ENCODE measurements at places on chromosomes 4 and X. TPM values are rescaled to one million over a fixed set of nuclear protein-coding genes. Genes with fewer than 3 reads are reported as not detected.

The RBM47 gene
- 2.9 TPM for total RNA-seq

The ANXA3 gene
- total RNA-seq = 68.7 TPM

DNA sequence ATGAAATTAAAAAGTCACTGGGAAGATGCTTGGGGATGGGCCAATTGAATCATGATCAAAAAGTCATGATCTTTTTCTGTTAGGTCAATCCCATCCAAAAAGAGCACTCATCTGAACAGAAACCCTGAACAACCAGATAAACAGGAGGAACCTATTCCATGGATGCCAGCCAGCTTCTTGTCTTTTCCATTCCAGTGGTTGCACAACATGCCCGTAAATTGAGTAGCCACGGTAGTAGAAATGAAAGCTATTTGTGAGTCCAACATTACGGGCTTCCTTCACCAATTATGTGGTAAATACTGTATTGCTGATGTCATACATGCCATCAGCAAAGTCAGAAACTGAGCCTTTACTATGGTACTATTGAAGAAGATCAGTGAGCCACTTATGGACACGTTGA, 982.4 kb upstream of the HS3ST1 start:
- H3K4me1 ChIP-seq = no peaks in the 10 kb centered on the region
- no peak overlapping the region for H3K4me3 ChIP-seq
- no peaks in the 10 kb centered on the region for H3K36me3 ChIP-seq
- H3K27ac ChIP-seq = no peak overlapping the region
- no peak for DNase-seq

The SMIM10 gene
- total RNA-seq = 1.2 TPM

DNA sequence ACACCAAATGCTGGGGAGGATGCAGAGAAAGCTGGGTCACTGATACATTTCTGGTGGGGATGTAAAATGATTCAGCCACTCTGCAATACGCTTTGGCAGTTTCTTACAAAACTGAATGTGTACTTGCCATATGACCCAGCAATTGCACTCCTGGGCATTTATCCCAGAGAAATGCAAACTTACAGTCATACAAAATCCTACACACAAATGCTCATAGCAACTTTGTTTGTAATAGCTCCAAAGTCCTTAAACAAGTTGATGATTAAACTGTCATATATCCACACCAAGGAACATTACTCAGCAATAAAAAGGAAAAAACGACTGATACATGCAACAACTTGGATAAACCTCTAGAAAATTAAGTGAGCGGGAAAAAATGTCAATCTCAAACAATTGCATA, 12.3 kb downstream of the MID1 start:
- no peak overlapping the region for H3K4me3 ChIP-seq
- H3K4me1 ChIP-seq = peaks cover 11% of the 10 kb centered on the region
- peak; percentile 57 for DNase-seq
- H3K36me3 ChIP-seq = no peaks in the 10 kb centered on the region

DNA sequence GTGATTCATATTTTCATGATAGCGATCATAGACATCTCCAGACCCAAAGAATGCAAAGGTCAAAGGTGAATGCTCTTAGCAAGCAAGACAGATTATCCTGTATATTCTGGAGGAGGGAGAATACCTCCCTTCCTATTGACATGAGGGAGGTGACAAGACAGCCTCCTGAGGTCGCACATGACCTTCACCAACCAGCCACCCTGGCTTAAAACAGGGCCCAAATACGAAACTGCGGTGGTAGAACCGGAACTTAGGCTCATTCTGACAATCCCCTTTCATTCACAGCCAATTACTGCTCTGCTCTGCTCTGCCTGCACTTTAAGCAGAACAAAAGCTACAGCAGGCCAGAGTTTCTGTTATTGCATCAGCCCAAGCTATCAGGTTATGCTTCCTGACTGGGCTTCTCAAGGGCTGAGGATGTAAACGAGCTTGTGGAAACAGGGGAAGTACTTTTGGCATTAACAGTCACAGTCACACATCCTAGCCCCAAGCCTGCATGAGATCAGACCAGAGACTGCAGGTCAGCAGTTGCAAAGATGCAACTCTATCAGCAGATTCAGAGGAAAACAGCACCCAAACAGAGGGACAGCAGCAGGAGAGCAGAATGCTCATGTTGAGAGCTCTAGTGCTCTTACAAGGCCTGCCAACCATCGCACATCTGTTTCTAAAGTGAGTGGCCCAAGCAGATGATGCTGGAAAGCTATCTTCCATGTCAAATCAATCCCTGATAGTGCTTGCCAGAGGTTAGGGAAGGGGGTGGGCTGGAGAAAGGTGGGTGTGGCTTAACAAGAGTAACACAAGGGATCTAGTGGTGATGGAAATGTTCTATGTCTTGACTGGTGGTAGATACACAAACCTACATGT, 51.3 kb upstream of the MAP3K15 start:
- no peak overlapping the region for H3K27ac ChIP-seq
- peaks cover 9% of the 10 kb centered on the region for H3K4me1 ChIP-seq
- H3K27me3 ChIP-seq = no peaks in the 10 kb centered on the region
- no peak overlapping the region for H3K4me3 ChIP-seq
- H3K36me3 ChIP-seq = no peaks in the 10 kb centered on the region

The P2RY4 gene
- total RNA-seq = not detected

The NIPAL1 gene
- 3.8 TPM for total RNA-seq

The ARX gene
- not detected for total RNA-seq

The ZCCHC18 gene
- total RNA-seq = 2.1 TPM

The ADH1C gene
- total RNA-seq = not detected

The RAI2 gene
- total RNA-seq = 0.50 TPM

The EGF gene
- total RNA-seq = 25.1 TPM

GRCh38 chrX:16577483-16578029, 72.4 kb upstream of the S100G start:
- no peaks in the 10 kb centered on the region for H3K4me1 ChIP-seq
- no peaks in the 10 kb centered on the region for H3K27me3 ChIP-seq
- no peak for DNase-seq
- H3K4me3 ChIP-seq = no peak overlapping the region

DNA sequence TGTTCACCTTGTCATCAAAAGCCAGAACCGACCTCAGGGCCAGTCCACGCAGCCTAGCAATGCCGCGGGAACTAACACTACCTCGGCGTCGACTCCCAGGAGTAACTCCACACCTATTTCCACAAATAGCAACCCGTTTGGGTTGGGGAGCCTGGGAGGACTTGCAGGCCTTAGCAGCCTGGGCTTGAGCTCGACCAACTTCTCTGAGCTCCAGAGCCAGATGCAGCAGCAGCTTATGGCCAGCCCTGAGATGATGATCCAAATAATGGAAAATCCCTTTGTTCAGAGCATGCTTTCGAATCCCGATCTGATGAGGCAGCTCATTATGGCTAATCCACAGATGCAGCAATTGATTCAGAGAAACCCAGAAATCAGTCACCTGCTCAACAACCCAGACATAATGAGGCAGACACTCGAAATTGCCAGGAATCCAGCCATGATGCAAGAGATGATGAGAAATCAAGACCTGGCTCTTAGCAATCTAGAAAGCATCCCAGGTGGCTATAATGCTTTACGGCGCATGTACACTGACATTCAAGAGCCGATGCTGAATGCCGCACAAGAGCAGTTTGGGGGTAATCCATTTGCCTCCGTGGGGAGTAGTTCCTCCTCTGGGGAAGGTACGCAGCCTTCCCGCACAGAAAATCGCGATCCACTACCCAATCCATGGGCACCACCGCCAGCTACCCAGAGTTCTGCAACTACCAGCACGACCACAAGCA, 898 bp downstream of the UBQLN2 start:
- H3K4me1 ChIP-seq = no peaks in the 10 kb centered on the region
- H3K27me3 ChIP-seq = no peaks in the 10 kb centered on the region
- peak overlapping the region; percentile 91 for H3K4me3 ChIP-seq
- no peaks in the 10 kb centered on the region for H3K36me3 ChIP-seq
- peak overlapping the region; percentile 94 for H3K27ac ChIP-seq
- DNase-seq = peak; percentile 72

GRCh38 chrX:20265221-20265725, 1.4 kb downstream of the RPS6KA3 start:
- peaks cover 15% of the 10 kb centered on the region for H3K4me1 ChIP-seq
- DNase-seq = peak; percentile 87
- H3K27ac ChIP-seq = peak overlapping the region; percentile 94
- peak overlapping the region; percentile 81 for H3K4me3 ChIP-seq
- H3K36me3 ChIP-seq = no peaks in the 10 kb centered on the region

The TNIP3 gene
- 0.14 TPM for total RNA-seq

The HPGD gene
- total RNA-seq = 0.20 TPM

DNA sequence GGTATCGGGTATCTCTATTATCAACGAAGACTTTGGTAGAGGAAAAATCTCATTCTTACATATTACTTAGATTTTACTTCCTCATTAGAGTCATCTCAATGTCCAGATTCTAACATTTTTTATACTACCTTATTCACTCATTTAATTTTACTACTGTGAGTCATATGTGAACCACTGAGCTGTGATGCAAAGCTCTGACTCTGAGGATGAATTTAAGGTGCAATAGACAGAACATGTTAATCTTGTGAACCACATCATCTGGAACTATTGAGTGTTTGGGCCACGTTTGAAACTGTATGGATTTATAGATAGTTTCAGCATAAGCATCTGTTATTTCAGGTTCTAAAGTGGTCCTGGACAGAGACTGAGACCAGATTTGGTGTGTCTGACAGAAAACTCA, 78.4 kb downstream of the PWWP3B start:
- peak; percentile 49 for DNase-seq
- no peak overlapping the region for H3K4me3 ChIP-seq
- peaks cover 8% of the 10 kb centered on the region for H3K4me1 ChIP-seq
- H3K27ac ChIP-seq = peak overlapping the region; percentile 84
- no peaks in the 10 kb centered on the region for H3K36me3 ChIP-seq

- H3K4me3 ChIP-seq = no peak overlapping the region
- H3K27me3 ChIP-seq = no peaks in the 10 kb centered on the region
- H3K36me3 ChIP-seq = no peaks in the 10 kb centered on the region
- peaks cover 9% of the 10 kb centered on the region for H3K4me1 ChIP-seq
- no peak overlapping the region for H3K27ac ChIP-seq
Measured at GRCh38 chr4:185265942-185266341, 56.5 kb downstream of the SNX25 start.

- H3K27ac ChIP-seq = peak overlapping the region; percentile 45
- DNase-seq = peak; percentile 84
Measured at GRCh38 chrX:37314531-37314930, 34.6 kb upstream of the PRRG1 start.

- no peak overlapping the region for H3K4me3 ChIP-seq
- H3K27ac ChIP-seq = no peak overlapping the region
- no peaks in the 10 kb centered on the region for H3K27me3 ChIP-seq
- H3K36me3 ChIP-seq = no peaks in the 10 kb centered on the region
- no peaks in the 10 kb centered on the region for H3K4me1 ChIP-seq
Measured at GRCh38 chr4:123248085-123248659, 148.4 kb upstream of the SPRY1 start.

GRCh38 chr4:23887989-23888388, 1.9 kb downstream of the PPARGC1A start:
- peak overlapping the region; percentile 67 for H3K4me3 ChIP-seq
- no peaks in the 10 kb centered on the region for H3K36me3 ChIP-seq
- DNase-seq = no peak

GRCh38 chrX:38142610-38143009, 78.1 kb downstream of the SRPX start:
- no peak overlapping the region for H3K4me3 ChIP-seq
- no peak overlapping the region for H3K27ac ChIP-seq
- H3K27me3 ChIP-seq = no peaks in the 10 kb centered on the region
- H3K36me3 ChIP-seq = no peaks in the 10 kb centered on the region

- H3K27ac ChIP-seq = no peak overlapping the region
- H3K36me3 ChIP-seq = no peaks in the 10 kb centered on the region
- H3K4me1 ChIP-seq = no peaks in the 10 kb centered on the region
- no peaks in the 10 kb centered on the region for H3K27me3 ChIP-seq
Measured at GRCh38 chr4:175509320-175509719, 302.7 kb downstream of the GPM6A start.

All from astrocyte (in vitro differentiated cells and primary cell).